Omental fat pad (tissue), 4 donors: ENCODE measurements at places on chromosomes 13 and 19. TPM values are rescaled to one million over a fixed set of nuclear protein-coding genes. Genes with fewer than 3 reads are reported as not detected.

The ZNF525 gene
- total RNA-seq = 3.7 TPM

The ZNF790 gene
- 8.4 TPM for total RNA-seq

The STOML3 gene
- total RNA-seq = not detected

The KCNN4 gene
- 1.7 TPM for total RNA-seq

The CLDN10 gene
- total RNA-seq = 0.69 TPM

The KLK15 gene
- total RNA-seq = not detected

The SPRED3 gene
- total RNA-seq = 0.44 TPM

The CYP4F11 gene
- 1.4 TPM for total RNA-seq

The ZNF560 gene
- not detected for total RNA-seq

The ATP8B3 gene
- 2.4 TPM for total RNA-seq

The IGFL1 gene
- not detected for total RNA-seq

The TBXA2R gene
- total RNA-seq = 1.8 TPM

The TNFSF9 gene
- total RNA-seq = 1.4 TPM

The CABP5 gene
- not detected for total RNA-seq

The MADCAM1 gene
- total RNA-seq = 0.69 TPM

The KLF1 gene
- not detected for total RNA-seq

The ODAD3 gene
- total RNA-seq = not detected

The CEACAM3 gene
- not detected for total RNA-seq

The ZNF540 gene
- total RNA-seq = 1.4 TPM

The APC2 gene
- total RNA-seq = 0.12 TPM

The TPTE2 gene
- not detected for total RNA-seq

- no peak for DNase-seq
These were observed 9.6 kb upstream of the PRR19 start for GRCh38 chr19:42292042-42292960.

DNA sequence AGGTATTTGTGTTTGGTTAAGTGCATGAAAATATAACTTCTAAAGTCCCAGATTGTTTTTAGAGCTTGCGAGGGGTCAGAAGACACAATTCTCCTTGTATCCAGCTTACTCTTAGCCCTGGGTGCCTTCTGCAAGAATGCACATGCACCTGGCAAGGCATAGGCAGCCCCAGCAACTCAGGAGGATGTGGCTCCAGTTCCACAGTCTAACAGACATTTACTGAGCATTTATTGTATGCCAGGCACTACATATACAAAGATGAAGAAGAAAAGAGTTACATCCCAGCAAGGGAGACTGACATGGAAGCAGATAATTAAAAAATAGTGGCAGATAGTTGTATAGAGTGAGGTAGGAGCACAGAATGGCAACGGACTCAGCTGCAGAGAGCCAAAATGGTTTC lies 101.1 kb upstream of the FRY start:
- DNase-seq = no peak

- DNase-seq = no peak
These were observed 21.0 kb downstream of the LMO7 start for GRCh38 chr13:75657111-75657510.

- DNase-seq = peak; percentile 70
These were observed 44.8 kb upstream of the ARGLU1 start for GRCh38 chr13:106612688-106613087.

- DNase-seq = no peak
These were observed 15.4 kb downstream of the NLRP12 start for GRCh38 chr19:53808710-53809125.

DNA sequence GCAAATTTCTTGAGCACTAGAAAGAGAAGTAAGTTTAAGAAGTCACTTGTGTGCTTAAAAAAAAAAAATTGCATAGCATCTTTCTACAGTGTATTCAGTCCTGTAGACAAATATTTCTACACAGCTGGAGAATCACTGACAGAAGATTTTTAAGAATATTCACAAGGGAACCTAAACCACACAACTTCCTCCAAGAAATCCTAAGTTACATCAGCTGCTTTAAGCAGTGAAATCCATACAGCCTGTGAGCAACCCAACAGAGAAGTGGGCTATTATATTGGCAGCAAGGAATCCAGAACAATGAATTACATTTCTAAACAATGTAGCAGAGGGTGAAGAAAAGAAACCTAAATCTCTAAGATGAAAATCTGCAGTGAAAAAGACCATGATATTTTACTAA lies 1.5 kb downstream of the DOCK9 start:
- DNase-seq = no peak

GRCh38 chr13:49220036-49220855 lies at the start of gene MLNR:
Gene MLNR (plus strand): TSS chr13:49220338. CDS start chr13:49220338, 0 bp downstream.
- no peak for DNase-seq

DNA sequence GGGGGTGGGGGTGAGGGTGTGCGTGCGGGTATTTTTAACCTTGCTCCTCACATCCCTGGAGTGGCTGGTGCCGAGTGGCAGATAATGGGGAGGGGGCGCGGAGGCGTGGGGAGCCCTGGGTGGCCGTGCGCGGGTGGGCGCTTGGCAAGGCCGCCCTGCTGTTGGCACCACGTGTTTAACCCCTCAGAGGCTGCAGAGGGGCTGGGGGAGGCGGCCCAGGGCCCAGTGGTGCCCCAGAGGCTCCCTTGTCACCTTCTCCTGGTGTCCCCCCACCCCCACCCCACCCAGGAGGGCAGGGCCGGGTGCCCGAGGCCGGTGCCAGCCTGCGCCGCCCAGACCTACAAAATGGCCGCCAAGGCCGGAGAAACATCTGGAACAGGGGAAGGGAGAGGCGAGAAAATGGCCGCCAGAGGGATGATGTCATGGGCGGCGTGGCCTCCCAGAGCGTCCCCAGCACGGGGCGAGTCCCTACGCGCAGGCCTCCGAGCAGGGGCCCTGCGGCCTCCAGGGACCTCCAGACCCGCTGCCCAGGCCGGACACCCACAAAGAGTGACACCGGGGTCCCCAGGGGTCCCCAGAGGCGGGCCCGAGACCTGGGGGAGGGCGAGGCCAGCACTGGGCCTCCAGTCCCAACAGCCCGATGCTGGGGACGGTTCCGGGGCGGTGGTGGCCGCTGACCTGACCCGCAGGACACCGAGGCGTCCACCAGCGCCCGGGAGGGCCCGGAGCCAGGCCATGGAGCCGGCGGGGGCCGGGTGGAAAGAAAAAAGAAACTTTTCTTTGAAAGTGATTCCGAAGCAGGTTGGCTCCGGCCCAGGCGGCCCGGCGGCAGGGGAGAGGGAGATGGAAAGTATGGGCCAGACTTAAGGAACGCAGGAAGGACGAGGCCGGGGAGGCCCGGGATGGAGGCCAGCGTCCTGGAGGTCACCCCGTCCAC lies 38.2 kb downstream of the NFIC start:
- DNase-seq = peak; percentile 49

GRCh38 chr19:4581666-4582553 lies 22.4 kb upstream of the SEMA6B start:
- DNase-seq = no peak

GRCh38 chr19:52101866-52102562 lies 6.4 kb upstream of the ZNF841 start:
- DNase-seq = no peak

- DNase-seq = no peak
These were observed 197.5 kb downstream of the NBEA start for GRCh38 chr13:35139591-35139990.

DNA sequence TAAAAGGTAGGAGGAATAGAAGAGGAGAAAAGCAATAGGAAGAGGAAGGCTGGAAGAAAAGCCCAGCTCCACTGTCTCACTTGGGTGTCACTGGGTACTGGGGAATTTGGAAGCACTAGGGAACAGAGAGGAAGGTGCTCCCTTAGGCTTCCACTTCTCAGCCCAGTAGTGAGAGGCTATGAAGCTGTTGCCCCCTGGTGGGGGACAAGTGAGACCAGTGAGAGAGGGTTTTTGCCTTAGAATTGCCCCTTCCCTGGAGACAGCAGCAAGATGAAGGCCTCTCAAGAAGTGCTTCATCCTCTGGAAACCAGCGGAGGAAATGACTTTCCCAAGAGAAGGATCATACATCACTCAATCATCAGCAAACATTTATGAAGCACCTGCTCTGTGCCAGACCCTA lies 4.7 kb upstream of the ZNF606 start:
- no peak for DNase-seq

- DNase-seq = no peak
These were observed 6.8 kb upstream of the LRFN1 start for GRCh38 chr19:39327363-39328045.

GRCh38 chr13:65744836-65745235 lies 1485.3 kb downstream of the PCDH9 start:
- DNase-seq = no peak

GRCh38 chr13:106077017-106077416 lies 458.4 kb downstream of the EFNB2 start:
- DNase-seq = no peak

DNA sequence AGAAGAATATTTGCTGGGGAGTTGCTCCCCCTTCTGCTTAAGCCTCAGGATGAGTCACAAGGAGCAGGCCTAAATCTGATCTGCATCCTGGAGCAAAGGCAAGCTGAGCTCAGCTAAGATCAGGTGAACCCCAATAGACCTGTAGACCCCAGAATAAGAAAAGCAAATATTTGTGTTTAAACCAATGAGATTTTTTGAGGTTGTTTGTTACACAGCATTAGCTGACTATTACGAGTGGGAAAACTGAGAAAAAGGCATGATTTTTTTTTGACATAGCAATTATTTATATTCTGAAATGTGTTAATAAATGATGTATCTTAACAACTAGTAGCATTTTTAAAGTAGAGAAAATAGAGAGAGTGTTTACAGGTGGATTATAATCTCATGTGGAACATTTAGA lies 45.1 kb downstream of the ADGRE3 start:
- no peak for DNase-seq

GRCh38 chr19:17090583-17090982 lies 15.0 kb downstream of the MYO9B start:
- no peak for DNase-seq

DNA sequence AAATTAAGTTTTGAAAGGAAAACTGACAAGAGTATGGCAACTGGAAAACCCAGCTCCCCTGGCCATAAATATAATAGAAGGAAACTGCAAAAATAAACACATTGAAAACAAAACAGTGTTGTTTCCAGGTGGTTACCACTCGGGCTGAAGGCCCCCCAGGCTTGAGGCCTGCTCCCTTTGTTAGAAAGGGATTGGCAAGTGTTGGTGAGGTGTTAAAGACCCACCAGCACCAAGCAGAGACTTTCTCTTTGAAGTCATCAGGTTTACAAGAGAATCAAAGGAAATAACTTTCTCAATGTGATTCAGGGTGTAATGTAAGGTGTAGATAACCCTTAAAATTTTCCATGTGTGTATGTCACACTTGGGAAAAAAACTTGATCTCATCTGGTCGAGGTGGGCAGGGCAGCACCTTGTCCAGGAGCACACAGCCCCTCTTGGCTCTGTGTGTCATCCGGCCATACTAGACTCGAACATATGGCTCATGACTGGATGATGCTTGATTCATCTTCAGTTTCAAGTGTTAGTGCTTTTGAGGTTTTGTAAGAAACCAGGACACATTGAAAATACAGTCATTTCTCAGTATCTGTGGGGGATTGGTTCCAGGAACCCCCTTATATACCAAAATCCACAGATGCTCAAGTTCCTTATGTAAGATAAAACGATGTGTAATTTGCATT lies 7.8 kb downstream of the ACTN4 start:
- DNase-seq = no peak

GRCh38 chr19:54883228-54883627 lies 9.2 kb downstream of the FCAR start:
- DNase-seq = no peak

- no peak for DNase-seq
These were observed 79.9 kb upstream of the MYCBP2 start for GRCh38 chr13:77406644-77407440.

DNA sequence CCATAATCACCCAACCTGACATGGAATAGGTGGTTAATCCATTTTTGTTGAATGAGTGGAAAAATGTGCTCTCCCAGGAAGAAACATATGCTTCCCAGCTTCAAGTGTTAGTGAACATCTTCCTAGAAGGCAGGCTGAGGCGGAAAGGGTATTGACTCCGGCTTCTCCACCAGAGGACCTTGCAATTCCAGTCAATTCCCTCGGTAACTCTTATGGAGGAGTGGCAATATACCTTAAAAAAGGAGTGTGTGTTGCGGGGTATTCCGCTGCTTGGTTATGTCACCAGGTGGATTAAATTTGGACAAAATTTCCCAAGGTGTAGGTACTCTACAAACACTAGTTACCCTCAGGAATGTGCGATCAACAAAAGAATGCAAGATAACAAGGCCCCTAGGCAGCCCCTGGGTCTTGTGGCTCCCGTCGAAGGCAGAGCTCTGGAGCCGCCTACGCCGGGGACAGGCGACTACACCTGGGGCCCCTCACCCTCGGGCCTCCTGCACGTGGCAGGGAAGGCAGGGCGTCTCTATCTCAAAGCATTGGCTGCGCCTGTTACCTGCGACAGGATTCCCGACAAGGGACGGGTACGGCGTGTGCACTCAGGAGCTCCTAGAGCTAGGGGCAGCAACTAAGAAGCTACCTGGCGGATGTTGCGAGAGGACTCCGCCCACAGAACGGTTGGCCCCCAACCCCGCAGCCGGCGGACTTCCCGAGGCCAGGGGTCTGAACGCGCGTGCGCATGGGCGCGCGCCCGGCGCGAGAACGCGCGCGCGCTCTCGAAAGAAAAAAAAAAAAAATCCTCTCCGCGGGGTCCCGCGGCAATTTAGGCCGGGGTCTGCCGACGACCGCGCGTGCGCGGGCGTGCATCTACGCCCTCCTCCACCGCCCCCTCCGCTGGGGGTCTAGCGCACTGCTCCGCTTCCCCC lies at the start of gene WDR87:
Gene WDR87, minus strand, starts transcription at position 649 of the 923 bp plus-strand sequence. CDS start 8,355 bp downstream, outside the sequence.
- no peak for DNase-seq

GRCh38 chr13:30719525-30719914 lies 15.8 kb upstream of the ALOX5AP start:
- DNase-seq = no peak

DNA sequence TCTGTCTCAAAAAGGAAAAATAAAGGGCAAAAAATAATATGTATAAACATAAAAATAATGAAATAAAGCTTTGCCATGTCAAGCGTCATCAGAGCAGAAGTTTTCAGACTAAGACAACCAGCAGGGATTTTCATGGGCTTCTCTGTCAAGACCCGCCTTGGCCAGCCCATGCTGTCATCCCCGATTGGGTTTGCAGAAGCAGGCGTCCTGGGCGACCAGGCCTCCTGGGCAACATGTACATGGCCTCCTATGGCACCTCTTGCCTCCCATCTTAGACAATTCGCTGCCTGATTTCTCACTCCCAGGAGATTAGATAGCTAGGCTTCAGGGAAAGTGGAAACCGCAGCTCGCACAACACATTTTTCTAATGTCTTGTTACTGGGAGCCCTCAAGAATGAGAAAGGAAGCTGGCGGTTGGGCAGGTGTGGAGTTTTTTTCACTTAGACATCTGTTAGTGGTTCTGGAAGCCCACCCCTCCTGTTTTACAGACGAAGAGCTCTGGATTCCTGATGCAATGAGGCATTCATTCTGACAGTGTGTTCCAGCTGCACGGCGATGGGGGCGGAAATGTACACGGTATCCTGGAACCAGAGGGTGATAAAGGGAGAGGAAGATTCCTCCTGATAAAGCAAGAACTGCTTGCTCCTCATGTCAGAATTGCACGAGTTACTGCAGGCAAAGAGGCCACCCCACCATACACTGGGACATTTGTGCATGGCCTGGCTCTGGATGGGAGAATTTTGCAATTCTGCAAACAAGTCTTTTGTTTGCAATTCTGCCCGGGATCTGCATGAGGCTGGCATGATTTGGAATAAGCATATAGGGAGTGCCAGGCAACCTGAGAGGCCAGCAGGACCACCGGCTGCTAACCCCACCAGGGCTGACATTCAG lies 47.4 kb upstream of the KATNAL1 start:
- DNase-seq = no peak

GRCh38 chr13:51590971-51591627 lies 6.8 kb downstream of the WDFY2 start:
- no peak for DNase-seq

GRCh38 chr13:58542530-58542929 lies 911.0 kb downstream of the PCDH17 start:
- DNase-seq = no peak

- no peak for DNase-seq
These were observed 67.6 kb upstream of the ZNF536 start for GRCh38 chr19:30304540-30304939.
